ENCODE measurements at places on chromosomes 12 and 14.

DNA sequence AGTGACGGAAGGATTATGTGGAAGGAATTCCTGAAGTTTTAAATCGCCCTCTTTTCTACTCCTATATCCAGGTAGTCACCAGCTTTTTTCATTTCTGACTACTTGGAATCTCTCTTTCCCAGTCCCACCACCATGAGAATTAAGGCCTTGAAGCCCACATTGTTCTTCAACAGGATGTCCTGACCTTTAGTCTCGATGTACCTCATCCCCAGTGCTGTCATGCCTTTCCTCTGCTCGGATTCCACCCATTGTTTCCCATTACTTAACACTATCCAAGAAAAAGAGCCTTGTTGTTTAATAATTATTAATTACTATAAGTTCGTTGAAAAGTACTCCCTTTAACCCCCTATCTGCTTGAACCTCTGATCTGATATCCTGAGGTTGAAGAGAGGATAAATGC, 44.0 kb upstream of the NAV3 start:
- DNase-seq, result no peak

DNA sequence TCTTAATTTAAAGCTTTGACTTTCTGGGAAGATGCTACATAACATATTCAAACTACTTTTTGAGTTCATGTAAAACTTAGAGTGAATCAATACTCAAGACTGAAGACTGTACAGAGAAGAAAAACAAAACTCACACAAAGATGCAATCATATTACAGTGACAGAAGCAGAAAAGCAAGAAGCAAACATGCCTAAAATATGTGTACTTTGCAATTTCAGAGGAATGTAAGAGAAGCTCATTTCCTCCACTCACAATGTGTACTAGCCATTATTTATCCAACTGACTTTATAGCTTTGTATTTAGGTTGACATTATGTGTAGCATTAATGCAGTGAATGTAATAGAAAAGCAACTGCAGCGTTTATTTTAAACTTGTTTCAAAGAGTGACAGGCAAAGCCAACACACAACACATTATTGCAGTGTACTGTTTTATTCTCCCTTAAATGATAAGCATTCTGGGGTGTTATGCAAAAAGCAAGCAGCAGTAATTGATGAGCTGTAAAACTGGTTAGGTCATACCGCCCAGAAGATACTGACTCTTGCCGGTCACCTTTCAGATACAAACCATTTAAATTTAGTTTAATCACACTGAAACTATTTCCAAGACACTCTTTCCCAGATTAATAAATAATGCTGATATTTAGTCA, 88.2 kb upstream of the PAWR start:
- DNase-seq, result no peak

GRCh38 chr14:32256576-32256975, 53.5 kb upstream of the RNU6-8 start:
- no peak for DNase-seq

GRCh38 chr12:94254270-94254669, 105.9 kb downstream of the PLXNC1 start:
- no peak for DNase-seq

- DNase-seq, result no peak
These were observed 169.2 kb upstream of the PLXNC1 start for GRCh38 chr12:93979189-93979588.

DNA sequence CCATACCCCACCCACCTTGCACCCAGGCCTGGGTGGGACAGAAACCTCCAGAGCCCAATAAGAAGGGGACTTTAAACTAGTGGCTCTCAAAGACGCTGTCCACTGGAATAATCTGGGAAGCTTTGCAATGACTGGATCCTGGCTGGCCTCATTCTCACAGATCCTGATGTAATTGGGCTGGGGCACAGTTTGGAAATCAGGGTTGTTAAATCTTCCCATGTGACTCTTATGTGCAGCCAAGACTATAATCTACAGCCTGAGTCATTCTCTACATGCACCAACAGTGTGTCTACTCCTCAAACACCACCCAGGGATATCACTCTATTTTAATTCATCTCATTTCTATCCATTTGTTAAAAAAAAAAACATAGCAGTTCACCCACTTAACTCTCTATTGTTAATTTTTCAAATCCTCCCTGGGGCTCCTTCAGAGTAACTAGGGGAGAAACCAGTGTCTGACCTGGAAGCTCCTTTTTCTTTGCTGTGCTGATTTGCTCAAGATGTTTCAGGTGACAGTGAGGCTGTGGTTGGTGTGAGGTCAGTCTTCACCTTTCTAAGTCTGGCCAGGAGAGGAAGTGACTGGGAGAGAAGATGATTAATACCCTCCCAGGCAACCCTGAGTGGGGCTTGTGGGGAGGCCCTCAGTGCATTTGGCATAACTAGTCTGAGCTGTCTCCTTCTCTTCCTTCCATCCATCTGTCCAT, 211.6 kb upstream of the SFSWAP start:
- no peak for DNase-seq

- DNase-seq, result peak; percentile 44
These were observed 20.7 kb downstream of the SLC6A12 start for GRCh38 chr12:193261-193660.

GRCh38 chr12:117774941-117775775, 193.6 kb downstream of the KSR2 start:
- DNase-seq, result no peak

DNA sequence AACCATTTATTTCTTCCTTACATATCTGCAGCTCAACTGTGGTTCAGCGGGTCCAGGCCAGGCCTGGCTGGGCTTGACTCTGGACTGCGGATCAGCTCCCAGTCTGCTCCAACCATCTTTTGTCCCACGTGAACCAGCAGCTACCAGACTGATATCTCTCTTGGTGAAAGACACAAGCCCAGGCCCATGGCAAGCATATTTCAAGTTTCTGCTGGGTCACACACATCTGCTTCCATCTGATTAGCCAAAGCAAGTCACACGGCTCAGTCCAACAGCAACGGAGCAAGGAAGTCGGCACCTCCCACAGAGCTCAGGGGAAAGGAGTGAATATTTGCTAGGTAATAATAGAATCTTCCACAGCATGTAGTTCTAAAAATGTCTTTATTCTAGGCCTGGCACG, 24.7 kb upstream of the MARK3 start:
- DNase-seq, result no peak

DNA sequence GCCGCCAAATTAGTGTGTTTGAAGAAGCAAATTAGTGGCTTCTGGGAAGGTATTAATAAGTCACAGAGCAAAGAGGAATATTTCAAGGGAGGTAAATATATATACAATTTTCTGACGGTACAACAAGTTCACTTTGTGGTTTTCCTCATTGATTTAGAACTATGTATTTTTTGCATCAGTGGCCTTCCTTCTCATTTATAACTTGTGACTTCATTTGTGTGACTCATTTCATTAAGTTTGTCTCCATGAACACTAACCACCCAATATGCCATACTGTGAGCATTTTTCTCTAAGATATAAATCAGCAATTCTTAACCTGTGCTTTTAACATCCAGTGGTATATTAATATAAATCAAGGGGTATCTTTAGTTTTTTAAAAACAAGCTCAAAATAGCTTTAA, 29.3 kb upstream of the ARHGAP5 start:
- DNase-seq, result no peak

DNA sequence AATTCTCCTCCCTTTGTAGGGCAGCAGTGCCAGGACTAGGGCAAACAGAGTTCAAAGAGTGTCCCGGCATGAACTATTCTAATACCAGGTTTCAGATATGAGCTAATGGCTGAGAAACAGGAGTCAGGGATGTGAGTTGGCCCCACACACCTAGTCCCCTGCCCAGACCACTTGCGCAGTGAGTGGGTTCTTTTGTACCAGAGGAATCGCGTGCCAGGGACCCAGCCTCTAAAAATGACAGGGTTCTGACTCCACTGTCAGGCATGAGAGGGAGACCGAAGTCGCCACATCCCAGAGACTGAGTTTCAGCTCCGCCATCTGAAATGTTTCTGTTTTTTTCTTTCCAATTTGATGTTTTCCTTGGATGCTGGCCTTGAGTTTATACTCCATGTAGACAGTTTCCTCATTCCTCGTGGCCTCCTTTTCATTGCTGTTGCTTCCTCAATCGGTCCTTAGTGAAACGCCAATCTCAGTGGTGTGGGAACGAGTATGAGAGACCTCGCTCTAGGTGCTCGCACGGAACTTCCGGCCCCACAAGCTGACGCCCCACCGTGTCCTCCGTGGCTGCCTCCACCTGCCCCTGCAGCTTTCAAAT, 31.5 kb downstream of the FBXL14 start:
- no peak for DNase-seq

GRCh38 chr14:99609245-99610170, 5.5 kb upstream of the CCDC85C start:
- DNase-seq, result no peak

DNA sequence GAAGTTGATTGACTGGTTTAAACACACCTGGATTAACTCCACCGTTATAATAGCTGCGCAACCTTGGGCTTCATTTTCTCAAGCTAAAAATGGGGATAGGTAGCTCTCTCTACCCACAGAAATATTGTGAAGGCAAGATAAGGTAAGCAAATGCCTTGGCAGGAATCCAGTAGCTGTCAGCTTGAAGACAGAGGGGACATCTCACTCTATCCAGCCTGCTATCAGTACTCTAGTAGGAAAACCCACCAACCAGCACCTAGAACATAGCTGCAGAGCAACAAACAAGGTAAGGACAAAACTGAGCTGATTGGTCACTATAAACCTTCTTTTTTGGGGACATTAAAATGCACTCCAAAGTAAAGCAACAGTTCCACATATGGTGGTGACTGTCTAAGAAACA, 7.7 kb downstream of the CSRP2 start:
- DNase-seq, result no peak
